ENCODE measurements at places on chromosomes 13 and 19.

DNA sequence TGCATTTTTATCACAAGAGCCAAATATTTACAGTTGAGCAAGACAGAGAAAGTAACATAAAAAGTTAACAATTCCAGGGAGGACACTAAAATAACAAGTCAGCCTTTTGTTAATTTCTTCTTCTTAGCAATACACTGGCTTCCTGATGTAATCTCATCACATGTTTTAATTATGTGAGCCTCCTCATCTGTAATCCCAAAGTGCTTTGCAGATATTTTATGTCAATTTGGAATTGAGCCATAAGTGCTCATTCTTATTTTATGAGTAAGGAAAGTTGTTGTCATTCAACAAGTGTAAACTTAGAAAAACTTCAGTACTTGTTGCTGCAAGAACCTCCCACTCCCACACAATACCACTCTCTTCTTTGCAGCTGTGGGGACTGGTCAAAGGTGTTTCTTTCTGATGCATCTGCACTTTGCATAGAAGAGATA, 223.6 kb downstream of the GPC6 start:
- DNase-seq = no peak

- DNase-seq = no peak
These were observed 977 bp downstream of the EPHX3 start for GRCh38 chr19:15231271-15231670.

GRCh38 chr19:16506961-16507360, 10.8 kb downstream of the C19orf44 start:
- no peak for DNase-seq

DNA sequence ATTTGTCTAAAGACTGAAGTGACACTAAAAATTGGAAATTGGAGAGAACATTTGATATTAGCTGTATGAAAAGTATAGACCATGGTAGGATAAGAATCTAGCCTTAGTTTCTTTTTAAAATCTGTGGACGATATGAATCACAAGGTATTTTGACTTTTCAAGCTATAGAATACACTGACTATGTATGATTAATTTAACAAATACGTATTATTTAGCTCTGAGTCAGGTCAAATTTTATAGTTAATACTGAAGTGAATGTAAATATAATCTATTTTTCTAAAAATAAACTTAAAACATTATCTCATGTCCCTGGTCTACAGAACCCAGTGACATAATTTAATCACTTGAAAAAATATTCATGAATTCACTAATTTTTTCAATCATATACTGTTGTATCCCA, 795.6 kb upstream of the SLITRK1 start:
- no peak for DNase-seq

- no peak for DNase-seq
These were observed 748 bp upstream of the SIGLEC8 start for GRCh38 chr19:51458899-51459505.

- no peak for DNase-seq
These were observed 10.2 kb downstream of the REEP6 start for GRCh38 chr19:1501200-1501595.

GRCh38 chr13:31767175-31767900, 28.0 kb downstream of the RXFP2 start:
- no peak for DNase-seq

DNA sequence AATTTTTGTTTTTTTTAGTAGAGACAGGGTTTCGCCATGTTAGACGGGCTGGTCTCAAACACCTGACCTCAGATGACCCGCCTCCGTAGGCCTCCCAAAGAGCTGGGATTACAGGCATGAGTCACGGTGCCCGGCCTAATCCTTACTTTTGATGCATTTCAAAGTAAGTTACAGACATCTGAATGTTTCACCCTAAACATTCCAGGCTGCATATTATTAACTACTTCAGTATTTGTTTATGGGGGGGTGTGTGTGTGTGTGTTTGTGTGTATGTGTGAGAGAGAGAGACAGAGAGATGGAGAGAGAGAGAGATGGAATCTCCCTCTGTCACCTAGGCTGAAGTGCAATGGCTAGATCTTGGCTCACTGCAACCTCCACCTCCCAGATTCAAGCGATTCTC, 13.1 kb downstream of the SULT2B1 start:
- DNase-seq = no peak

DNA sequence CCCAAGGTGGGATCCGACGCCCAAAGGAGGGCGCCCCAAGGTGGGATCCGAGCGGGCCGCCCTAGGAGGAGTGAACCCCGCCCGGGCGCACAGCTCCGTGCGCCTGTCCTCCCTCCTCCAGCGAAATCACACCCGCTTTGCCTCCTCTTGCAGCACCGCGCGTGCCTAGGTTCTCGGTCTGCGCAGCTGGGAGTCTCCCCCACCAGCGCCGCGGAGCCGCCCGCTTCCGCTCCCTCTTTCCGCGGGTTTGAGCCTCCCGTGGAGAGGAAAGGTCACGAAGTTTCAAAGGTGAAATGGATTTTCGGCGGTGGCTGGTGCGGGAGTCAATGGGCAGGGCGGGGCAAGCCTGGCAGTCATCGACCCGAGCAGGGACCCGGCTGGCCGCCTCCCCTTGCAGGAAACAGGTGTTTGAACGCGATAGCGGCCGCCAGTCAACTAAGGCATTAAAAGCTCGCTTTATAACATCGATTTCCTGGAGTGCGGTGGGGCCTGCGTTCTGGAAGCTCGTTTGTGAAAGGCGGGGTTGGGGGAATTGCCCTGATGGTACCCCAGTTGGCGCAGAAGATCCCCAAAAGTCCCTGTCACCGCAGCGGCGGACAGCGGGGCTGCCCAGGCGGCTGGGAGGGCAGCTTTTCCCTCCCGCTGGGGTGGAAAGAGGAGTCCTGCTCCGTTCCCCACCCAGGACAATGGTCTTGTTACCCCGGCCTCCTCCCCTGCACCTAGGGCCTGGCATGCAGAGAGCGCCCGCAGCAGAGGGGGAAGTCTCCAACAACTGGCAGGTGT, 9.0 kb upstream of the SOX1 start:
- no peak for DNase-seq

- DNase-seq = no peak
These were observed 141.0 kb downstream of the RAP2A start for GRCh38 chr13:97574926-97575325.

- no peak for DNase-seq
These were observed 1437.3 kb upstream of the MIR17HG start for GRCh38 chr13:89910166-89910565.

- no peak for DNase-seq
These were observed 122.9 kb downstream of the URI1 start for GRCh38 chr19:30064771-30065494.

GRCh38 chr13:27005556-27005955, 166.1 kb downstream of the USP12 start:
- no peak for DNase-seq

GRCh38 chr19:16566161-16566560, 6.1 kb downstream of the SLC35E1 start:
- peak; percentile 45 for DNase-seq

GRCh38 chr13:45149964-45150363, 29.7 kb downstream of the GTF2F2 start:
- no peak for DNase-seq

DNA sequence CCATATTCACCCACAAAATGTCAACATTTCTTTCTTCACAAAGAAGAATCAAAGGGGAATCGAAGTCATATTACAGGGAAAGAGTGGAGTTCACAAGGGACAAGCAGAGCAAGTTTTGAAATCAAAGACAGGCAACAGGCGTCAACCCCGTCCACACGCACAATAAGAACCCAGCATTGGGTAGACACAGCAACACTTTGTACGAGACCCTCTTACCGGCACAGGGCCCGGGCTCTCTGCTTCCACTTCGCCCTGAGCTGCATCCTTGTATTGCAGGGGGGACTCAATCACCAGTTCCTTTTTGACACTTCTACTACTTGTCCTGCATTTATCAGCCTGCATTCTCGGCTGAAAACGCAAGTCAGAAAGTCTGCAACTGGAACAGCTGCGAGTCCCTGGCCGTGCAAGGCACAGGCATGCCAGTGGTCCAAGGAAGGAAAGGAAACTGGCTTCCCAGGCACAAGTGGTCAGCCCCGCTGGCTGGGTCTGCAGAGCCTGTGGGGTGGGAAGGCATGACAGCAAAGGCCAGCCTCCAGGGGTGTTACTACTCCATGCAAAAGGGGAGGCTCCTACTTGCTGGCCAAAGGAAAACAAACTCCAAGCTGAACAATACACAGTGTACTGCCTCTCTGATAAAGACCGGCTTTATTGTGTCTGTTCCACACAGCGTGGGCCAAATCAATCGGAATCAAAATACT, at the start of gene DOCK9:
DOCK9 (minus strand) TSS at position 497 of the 698 bp plus-strand sequence; CDS start at position 342, 155 bp downstream.
- no peak for DNase-seq

- no peak for DNase-seq
These were observed 1.8 kb upstream of the SLC27A1 start for GRCh38 chr19:17468302-17469091.

- DNase-seq = no peak
These were observed 717.3 kb downstream of the DACH1 start for GRCh38 chr13:71149498-71150363.

DNA sequence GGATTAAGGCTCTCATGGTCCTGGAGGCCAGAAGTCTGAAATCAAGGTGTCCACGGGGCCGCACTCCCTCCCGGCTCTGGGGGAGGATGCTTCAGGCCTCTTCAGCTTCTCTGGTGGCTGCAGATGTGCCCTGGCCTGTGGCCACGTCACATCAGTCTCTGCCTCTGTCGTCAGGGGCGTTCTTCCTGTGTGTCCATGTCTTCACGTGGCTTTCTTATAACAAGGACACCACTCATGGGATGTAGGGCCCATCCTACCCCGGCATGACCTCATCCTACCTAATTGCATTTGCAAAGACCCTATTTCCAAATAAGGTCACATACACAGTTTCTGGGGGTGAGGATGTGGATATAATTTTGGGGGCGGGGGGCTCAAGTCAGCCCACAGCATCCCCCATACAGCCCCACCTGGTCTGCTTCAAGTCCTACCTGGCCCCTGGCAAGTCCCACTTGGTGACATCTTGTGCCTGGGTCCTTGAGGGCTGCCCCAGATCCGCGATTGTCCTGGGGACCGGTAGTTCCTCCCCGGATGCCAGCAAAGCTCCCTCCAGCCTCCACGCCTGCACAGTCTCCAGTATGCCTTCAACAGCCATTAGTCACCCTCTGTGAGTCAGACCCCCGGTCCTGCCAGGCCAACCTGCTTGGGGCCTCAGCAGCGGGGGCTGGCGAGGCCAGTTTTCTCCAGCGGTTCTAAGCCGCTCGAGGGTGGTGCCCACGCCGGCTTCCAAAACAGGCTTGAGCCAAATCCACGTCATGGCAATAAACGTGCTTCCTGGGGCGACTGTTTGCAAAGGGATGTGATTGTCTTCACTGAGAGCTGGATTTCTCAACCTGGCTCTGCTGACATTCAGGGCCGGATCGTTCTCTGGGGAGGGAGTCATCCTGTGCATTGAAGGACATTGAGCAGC, 32.2 kb downstream of the MYO9B start:
- DNase-seq = no peak

DNA sequence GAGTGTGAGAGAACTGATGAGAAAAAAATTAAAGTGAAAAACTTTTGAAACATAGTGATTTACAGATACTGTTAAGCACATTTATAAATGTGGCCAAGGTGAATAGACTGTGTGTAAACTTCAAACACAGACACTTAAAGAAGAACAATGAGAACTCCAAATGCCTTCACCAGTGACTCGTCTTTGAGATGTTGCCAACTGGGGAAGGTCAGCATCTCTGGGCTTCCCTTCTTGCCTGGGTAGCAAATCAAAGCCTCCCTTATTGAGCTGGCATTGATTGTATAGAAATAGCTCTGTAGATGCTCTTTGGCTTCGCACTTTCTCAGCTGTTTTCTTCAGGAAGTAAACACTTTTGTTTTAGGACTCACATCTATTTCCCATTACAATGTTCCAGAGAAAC, 177.3 kb upstream of the SGCG start:
- DNase-seq = no peak

GRCh38 chr13:19860884-19861655, 2.4 kb downstream of the ZMYM5 start:
- no peak for DNase-seq

DNA sequence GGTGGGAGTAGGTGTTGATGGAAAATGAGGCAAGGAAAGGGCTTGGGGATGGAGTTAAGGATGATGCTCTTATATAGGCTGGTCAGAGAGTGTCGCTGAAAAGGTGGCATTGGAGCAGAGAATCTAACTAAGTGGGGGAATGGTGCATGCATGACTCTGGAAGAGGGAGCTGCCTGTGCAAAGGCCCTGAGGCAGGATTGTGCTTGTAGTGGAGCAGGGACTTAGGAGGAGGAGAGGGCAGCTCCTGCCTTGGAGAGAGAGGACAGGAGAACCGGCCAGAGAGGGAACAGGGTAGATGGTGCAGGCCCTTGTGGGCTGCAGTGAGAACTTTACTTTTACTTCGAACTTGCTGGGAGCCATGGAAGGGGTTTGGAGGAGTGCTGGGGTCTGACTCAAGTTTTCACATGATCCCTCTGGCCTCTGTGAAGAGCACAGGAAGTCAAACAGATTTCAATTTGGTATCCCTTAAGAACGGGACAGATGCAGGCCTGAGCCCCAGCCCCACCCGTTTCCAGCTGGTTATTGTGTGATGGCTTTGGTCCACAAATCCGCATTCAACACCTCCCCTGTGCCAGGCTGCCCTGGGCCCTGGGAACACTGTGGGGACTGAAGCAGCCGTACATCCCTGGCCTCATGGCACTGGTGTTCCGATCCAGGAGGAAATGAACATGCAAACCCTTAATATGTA, 7.0 kb downstream of the AP2A1 start:
- no peak for DNase-seq

DNA sequence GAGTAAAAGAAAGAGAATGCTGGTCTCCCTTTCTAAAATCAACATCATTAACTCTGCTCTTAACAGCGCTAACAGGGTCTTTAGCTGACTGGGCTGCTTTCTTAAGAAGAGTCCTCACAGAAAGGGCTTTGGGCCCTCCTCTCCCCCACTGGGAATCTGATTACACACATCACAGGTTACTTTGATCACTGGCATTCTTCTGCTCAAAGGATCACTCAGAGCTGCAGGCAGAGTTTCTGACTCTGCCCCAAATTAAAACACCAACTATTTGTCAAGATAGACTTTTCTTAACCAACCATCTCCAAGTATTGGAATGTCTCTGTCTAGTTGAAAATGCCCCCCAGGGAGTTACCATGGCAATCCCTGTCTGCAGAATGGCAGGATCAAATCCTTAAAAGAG, 31.1 kb upstream of the SIAH3 start:
- no peak for DNase-seq

- no peak for DNase-seq
These were observed 56.5 kb downstream of the CDK8 start for GRCh38 chr13:26310470-26310869.

- DNase-seq = no peak
These were observed 1.8 kb downstream of the CCDC122 start for GRCh38 chr13:43877766-43878165.

GRCh38 chr13:48998641-48999292, 23.1 kb downstream of the FNDC3A start:
- no peak for DNase-seq

GRCh38 chr19:38475176-38475575, 41.7 kb downstream of the RYR1 start:
- DNase-seq = no peak

DNA sequence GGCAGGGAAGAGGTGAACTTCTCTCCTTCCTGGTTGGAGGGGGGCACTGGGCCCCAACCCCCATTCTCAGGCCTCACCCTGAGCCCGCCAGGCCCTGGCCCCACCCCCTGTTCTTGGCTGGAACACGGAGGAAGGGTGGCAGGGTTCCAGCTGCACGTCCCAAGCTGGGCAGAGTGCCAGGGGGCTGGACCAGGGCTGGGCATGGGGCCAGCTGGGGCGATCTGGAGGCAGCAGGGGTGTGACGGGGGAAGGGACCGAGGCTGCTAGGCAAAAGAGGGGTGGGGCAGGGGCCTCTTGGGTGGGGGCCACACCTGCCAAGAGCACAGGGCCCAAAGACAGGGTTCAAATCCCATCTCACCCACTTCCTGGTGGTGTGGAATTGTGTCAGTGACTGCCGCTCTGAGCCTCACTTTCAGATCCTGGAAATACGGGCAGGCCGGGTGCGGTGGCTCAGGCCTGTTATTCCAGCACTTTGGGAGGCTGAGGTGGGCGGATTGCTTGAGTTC, 2.2 kb downstream of the HIF3A start:
- no peak for DNase-seq

All from stimulated activated CD4-positive, alpha-beta T cell treated with anti-CD3 and anti-CD28 coated beads, Interleukin-2, amount 100 ng/mL, for 48 hours (primary cell).